ENCODE measurements at places on chromosomes 13 and 19.

GRCh38 chr19:32878988-32879387 is 9.4 kb upstream of the SLC7A9 start:
- H3K27me3 ChIP-seq: no peaks in the 10 kb centered on the region
- no peak overlapping the region for H3K27ac ChIP-seq
- no peaks in the 10 kb centered on the region for H3K4me1 ChIP-seq
- H3K4me3 ChIP-seq: no peak overlapping the region
- H3K36me3 ChIP-seq: no peaks in the 10 kb centered on the region

GRCh38 chr13:51768378-51768921 is 35.5 kb downstream of the DHRS12 start:
- H3K27me3 ChIP-seq: no peaks in the 10 kb centered on the region
- H3K4me3 ChIP-seq: no peak overlapping the region
- DNase-seq: no peak
- peaks cover 20% of the 10 kb centered on the region for H3K4me1 ChIP-seq
- H3K27ac ChIP-seq: no peak overlapping the region

GRCh38 chr13:78160793-78161192 is 242.2 kb upstream of the EDNRB start:
- no peak for DNase-seq
- H3K27me3 ChIP-seq: no peaks in the 10 kb centered on the region
- no peak overlapping the region for H3K4me3 ChIP-seq
- no peaks in the 10 kb centered on the region for H3K4me1 ChIP-seq

DNA sequence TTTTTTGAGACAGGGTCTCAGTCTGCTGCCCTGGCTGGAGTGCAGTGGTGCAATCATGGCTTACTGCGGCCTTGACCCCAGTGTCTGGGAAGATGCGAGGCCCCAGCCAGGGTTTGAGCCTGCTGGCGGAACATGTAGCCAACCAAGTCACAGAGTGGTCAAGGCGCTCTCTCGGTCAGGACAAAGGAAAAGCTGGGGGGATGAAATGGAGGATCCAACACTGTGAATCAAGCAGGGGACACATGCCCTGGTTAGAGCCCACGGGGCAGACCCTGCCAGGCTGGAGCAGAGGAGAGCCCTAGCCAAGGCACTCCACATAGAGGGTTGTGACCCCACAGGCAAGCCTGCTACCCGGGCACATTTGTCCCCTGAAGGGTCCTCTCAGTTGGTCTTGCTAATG is 10.1 kb downstream of the TUBA3C start:
- H3K4me1 ChIP-seq: no peaks in the 10 kb centered on the region
- no peaks in the 10 kb centered on the region for H3K36me3 ChIP-seq
- DNase-seq: no peak
- no peak overlapping the region for H3K4me3 ChIP-seq
- no peaks in the 10 kb centered on the region for H3K27me3 ChIP-seq
- no peak overlapping the region for H3K27ac ChIP-seq
